ENCODE measurements at places on chromosomes 16 and 17.
A peak's percentile ranks its signal among the peaks of the same experiment; 100 is the strongest.

DNA sequence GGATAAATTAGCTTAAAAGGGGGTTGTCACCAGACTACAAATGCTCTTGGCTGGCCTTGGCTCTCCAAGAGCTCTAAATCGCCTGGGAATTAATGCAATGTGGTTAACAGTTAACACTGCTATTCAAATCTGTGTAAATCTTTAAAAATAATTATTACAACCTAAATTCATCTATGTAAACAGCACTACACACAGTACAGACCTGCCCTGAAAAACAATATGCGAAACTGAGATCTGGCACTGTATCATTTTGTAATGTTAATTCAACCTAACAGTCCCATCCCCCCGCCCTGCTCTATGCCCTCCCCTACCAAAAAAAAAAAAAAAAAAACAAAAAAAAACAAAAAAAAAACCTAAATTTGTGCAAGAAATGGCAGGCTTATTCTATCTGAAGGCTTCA, 40.9 kb downstream of the DCUN1D3 start:
- H3K4me3 ChIP-seq = no peak overlapping the region
- H3K36me3 ChIP-seq = peaks cover 25% of the 10 kb centered on the region
- H3K27ac ChIP-seq = no peak overlapping the region
- no peak for DNase-seq
- H3K4me1 ChIP-seq = no peaks in the 10 kb centered on the region
- H3K27me3 ChIP-seq = no peaks in the 10 kb centered on the region

DNA sequence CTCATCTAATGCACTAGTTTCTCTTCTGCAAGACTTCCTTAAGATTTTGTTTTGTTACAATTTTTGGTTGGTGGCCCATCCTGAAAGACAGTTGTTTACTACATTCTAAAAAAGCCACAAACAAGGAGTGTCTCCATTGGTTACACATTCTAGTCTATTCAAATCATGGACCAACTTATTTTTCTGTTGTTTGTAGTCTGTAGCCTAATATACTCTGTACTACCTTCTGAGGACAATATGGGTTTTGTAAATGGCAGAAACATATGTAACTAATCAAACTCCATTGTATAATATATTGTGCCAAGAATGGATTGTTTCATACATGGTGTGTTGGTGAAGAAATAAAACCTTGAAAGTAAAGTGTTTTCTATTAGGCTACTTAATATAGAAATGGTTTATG, 79.5 kb upstream of the DHX40 start:
- no peak for DNase-seq
- H3K4me1 ChIP-seq = peaks cover 5% of the 10 kb centered on the region
- H3K4me3 ChIP-seq = no peak overlapping the region
- no peak overlapping the region for H3K27ac ChIP-seq

DNA sequence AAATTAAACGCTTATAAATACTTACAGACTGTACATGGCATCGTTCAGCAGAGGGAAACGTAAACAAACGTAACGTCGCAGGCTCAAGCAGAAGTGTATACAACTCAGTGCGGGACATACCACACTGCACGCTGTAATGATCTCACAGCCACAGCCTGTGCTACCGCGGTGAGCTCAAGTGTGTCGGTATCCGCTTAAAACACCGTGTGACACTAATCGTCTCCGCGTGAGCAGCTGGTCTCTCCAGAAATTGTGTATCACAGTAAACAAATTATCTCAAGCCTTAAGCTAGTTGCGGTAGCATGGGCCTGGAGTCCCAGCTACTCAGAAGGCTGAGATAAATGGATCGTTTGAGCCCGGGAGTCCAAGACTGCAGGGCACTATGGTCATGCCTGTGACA, 115.3 kb downstream of the ANKRD11 start:
- no peaks in the 10 kb centered on the region for H3K27me3 ChIP-seq
- H3K4me3 ChIP-seq = no peak overlapping the region
- H3K36me3 ChIP-seq = peaks cover 12% of the 10 kb centered on the region
- peaks cover 68% of the 10 kb centered on the region for H3K4me1 ChIP-seq

DNA sequence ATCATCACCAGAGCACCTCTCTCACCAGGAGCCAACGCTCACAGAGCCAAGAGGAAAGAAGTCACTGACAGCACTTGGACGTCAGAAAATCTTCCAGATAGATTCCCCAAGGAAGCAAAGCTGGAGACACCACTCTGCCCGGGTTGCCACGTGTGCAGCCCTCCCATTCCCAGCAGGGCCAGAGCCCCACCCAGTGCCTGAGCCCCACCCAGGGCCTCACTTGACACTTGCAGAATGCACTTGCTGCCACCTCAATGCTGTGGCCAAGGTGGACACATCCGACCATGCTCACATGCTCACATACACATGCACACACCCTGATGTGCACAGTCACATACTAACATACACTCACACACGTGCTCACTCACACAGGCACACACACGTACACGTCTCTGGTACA, 240.7 kb downstream of the RBFOX3 start:
- H3K4me1 ChIP-seq = no peaks in the 10 kb centered on the region
- H3K27me3 ChIP-seq = peaks cover 99% of the 10 kb centered on the region
- H3K36me3 ChIP-seq = peaks cover 3% of the 10 kb centered on the region
- no peak overlapping the region for H3K4me3 ChIP-seq
- H3K27ac ChIP-seq = no peak overlapping the region

DNA sequence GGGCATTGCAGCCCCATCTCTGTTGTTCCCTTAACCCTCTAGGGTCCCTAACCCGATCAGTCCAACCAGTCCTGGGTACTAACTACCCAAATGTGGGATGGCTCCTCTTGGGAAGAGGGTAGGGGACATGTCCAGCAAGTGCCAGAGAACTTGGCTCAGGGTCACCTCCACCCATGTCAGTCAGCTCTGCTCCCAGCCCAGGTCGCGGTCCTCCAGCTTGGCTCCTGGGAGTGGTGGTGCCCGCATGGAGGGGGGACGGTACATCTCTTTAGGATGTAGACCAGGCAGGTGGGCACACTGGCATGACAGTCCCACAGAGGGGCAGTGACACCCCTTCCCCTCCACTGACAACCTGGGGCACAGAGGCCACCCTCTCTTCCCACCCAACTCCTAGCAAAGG, 6.0 kb downstream of the TMUB2 start:
- H3K27me3 ChIP-seq = no peaks in the 10 kb centered on the region
- DNase-seq = no peak

DNA sequence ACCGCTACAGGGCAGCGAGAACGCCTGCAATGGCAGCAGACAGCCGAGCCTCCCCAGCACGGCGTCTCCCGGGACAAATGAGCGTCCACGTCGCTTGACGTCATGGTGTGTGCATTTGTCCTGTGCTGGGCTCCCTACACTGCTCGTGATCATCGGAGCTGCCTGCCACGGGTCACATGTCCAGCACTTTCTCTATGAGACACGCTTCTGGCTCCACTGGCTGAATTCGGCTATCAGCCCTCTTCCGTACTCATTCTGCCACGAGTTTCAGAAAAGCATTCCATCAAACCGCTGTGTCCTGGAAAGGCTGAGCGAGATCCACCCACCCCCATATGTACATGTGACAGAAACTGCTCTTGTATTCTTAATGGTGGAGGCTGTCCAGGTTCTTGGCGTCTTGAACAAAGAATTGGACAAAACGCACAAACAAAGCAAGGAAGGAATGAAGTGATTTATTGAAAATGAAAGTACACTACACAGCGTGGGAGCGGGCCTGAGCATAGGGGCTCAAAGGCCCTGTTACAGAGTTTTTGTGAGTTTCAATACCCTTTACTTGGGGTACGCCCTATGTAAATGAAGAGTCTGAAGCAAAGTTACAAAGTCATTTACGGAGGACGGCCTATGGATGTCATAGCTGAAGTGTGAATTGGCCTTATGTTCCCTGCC, 28.5 kb upstream of the SHCBP1 start:
- no peaks in the 10 kb centered on the region for H3K36me3 ChIP-seq
- H3K27ac ChIP-seq = no peak overlapping the region
- H3K4me1 ChIP-seq = peaks cover 6% of the 10 kb centered on the region
- no peak overlapping the region for H3K4me3 ChIP-seq
- no peak for DNase-seq

DNA sequence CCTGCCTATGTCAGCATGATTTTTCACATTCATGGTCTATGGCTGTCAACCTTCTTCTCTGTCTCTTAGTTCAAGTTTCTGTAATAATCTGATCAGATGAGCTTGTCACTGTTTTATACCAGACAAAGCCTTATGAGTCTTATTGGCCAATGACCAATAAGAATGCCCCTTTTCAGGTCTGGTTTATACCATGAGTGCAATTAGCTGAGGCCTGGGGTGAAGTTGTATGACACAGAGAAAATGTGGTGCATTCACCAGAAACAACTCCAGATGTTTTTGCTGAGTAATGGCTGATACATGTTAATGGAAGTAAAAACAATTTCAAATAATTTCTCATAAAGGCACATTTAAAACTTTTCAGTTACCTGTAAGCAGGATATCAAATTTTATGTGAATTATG, 218.6 kb upstream of the CDH8 start:
- H3K36me3 ChIP-seq = no peaks in the 10 kb centered on the region
- H3K27me3 ChIP-seq = no peaks in the 10 kb centered on the region
- H3K4me3 ChIP-seq = no peak overlapping the region
- no peak for DNase-seq
- H3K4me1 ChIP-seq = no peaks in the 10 kb centered on the region

GRCh38 chr17:39605492-39606433, 2.0 kb downstream of the NEUROD2 start:
- H3K4me1 ChIP-seq = peaks cover 12% of the 10 kb centered on the region
- H3K4me3 ChIP-seq = peak overlapping the region; percentile 48

DNA sequence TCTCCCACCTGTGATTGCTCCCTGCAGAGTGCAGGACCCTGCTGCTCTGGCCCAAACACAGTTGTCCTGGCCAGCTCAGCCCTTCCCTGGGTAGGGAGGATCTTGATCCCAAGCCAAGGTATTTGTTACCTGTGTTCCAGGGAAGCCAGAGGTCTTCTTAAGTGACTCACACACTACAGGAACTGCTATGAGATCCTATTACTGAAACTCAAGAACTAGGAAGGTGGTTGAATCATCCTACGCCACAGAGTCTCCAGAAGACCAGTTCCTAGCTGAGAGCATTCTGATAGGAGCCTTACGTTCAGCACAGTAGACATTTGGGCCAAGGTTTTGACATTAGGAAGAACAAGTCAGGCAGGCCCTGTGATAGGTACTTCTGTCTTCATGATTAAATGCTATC, 12.0 kb downstream of the CHST6 start:
- H3K36me3 ChIP-seq = peaks cover 7% of the 10 kb centered on the region
- no peak overlapping the region for H3K27ac ChIP-seq
- peaks cover 25% of the 10 kb centered on the region for H3K27me3 ChIP-seq

DNA sequence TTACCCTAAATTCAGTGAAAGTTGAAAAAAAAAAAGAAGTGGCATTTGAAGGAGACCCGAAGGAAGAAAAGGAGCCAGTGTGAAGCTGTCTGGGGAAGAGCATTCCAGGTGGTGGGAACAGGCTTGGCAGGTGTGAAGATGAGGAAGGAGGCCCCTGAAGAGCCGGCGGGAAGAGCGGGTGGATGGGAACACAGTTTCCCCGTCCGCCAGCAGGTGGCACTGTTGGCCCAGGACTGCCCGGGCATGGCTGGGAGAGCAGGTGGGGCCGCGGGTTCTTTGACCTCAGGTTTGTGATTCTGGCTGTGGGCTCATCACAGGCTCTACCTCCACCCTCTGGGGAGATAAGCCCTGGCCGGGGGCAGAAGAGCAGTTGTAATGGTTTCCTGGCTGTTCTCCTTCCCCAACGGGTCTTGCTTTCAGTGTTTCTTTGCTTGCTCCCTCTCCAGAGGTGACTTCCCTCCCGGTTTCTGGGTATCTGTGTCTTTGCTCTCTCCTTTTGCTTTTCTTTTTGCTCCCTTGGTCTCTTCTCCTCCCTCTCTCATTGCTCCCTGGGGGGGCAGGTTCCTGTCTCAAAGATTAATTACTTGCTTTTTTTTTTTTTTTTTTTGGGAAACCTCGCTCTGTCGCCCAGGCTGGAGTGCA, 32.3 kb downstream of the RAP1GAP2 start:
- H3K36me3 ChIP-seq = peaks cover 19% of the 10 kb centered on the region
- no peak overlapping the region for H3K27ac ChIP-seq
- no peaks in the 10 kb centered on the region for H3K27me3 ChIP-seq
- DNase-seq = peak; percentile 78
- H3K4me1 ChIP-seq = peaks cover 42% of the 10 kb centered on the region
- H3K4me3 ChIP-seq = peak overlapping the region; percentile 47

DNA sequence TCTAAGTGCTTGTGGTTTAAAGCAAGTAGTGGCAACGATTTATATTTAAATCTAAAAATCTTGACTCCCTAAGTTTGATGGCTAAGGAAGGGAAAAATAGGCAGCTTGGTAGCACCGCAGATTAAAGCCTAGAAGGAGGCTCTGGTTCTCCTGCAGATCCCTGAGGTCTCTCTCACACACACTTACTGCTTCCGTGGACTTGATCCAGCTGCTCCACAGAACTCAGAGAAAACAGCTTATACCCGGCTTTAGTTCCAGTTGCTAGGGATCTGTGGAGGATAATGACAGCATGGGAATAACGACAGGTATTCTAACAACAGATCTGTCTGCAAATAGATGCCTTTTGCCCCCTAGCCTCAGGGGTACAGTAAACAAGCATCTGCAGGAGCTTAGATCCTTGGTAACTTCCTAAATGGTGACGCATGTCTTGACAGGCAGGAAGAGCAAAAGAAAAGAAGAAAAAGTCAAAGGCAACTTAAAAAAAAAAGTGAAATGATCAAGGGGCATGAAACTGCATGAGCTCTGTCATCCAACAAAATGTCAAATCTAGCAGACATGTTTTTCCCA, 4.5 kb downstream of the WIPI1 start:
- H3K27ac ChIP-seq = no peak overlapping the region
- H3K4me1 ChIP-seq = peaks cover 13% of the 10 kb centered on the region
- H3K36me3 ChIP-seq = peaks cover 31% of the 10 kb centered on the region
- H3K4me3 ChIP-seq = no peak overlapping the region

DNA sequence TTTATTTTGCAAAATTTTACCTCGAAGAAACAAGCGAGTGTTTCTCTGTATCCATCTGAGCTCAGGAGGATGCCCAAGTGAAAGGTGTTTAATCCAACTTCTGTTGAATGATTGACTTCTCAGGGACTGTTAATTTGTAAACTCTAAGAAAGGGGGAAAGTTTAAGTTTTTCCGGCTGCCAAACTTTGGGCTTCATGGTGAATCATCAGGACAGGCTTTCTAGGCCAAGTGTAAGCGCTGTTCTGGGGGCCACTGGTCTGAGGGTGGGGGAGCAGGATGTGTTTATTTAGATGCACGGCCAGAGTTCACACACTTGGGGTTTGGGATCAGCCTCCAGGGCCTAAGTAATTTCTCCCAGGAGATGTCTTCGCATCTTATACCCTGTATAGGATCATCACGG, 110.4 kb downstream of the PITPNC1 start:
- DNase-seq = no peak
- peak overlapping the region; percentile 81 for H3K4me3 ChIP-seq
- H3K4me1 ChIP-seq = peaks cover 61% of the 10 kb centered on the region
- H3K36me3 ChIP-seq = peaks cover 31% of the 10 kb centered on the region

DNA sequence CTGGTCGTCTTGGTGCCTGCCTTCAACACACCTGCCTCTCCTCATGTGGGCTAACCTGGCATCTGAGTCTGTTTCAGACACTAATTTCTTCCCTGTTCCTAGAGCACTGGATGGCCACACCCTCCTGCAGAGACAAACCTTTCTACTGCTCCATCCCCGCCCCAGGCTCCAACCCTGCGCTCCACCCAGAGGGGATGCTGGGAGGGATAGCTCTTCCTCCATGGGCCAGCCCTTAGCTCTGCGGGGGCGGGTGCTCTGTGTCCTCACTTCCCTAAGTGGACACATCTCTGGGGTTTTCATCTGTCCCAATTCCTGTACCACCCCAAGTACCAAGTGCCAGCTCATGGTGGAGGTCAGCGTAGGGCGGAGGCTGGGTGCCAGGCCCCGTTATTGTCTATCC, 11.0 kb upstream of the CRISPLD2 start:
- no peak for DNase-seq
- no peaks in the 10 kb centered on the region for H3K36me3 ChIP-seq
- peaks cover 17% of the 10 kb centered on the region for H3K27me3 ChIP-seq

- H3K27me3 ChIP-seq = peaks cover 10% of the 10 kb centered on the region
- H3K36me3 ChIP-seq = no peaks in the 10 kb centered on the region
- peaks cover 33% of the 10 kb centered on the region for H3K4me1 ChIP-seq
- H3K4me3 ChIP-seq = peak overlapping the region; percentile 28
- no peak for DNase-seq
Measured at GRCh38 chr17:41404024-41404671, 6.7 kb upstream of the KRT31 start.

All from effector memory CD8-positive, alpha-beta T cell (primary cell).